Hematopoietic multipotent progenitor cell (in vitro differentiated cells): ENCODE measurements at places on chromosomes 13 and 19. TPM values are rescaled to one million over a fixed set of nuclear protein-coding genes. Genes with fewer than 3 reads are reported as not detected.

Gene CXCL17
- not detected for total RNA-seq

DNA sequence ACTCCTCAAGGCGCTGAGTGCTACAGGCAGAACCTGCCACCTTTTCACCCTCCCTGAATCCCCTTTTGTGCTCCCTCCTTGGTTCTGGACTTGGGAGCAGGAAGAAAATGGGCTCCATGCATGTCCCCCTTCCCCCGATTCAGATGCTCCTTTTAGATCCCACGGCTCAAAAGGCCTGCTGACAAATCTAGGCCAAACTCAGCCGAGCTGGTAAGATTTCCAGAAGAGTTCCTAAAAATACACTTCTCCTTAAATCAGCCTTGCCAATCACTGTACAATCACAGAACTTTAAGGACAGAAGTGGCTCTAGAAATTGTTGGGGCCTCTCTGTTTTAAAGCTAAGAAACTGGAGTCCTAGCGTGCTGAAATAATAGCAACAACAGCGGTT, 37.3 kb downstream of the MBNL2 start:
- no peak for DNase-seq

- DNase-seq: no peak
Observed at GRCh38 chr13:59487883-59488282, 675.8 kb downstream of the DIAPH3 start.

DNA sequence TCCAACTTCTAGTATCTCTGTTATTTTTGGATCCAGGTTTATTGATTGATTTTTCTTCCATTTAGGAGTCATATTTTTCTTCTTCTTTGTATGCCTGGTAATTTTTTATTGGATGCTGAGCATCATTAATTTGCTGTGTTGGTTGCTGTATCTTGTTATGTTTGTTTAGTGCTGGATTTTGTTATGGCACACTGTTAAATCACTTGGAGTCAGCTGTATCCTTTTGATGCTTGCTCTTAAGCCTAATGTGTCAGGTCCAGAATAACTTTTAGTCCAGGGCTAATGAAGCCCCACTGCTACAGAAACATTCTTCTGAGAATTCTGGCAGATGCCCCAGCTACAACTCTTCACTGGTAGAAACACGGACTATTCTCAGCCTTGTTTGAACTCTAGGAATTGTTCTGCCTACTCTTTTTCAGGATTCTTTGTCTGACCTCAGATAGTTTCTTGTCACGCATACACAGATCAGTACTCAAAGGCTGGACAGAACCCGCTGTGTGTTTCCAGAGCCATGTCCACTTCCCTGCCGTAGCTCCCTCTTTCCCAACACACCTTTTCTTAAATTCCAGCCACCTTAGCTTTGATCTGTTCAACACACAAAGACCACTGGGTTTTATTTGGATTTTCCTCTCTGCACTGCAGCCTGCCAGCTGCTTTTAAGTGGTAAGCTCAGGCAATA, 137.1 kb upstream of the WASF3 start:
- no peak for DNase-seq

GRCh38 chr19:13400296-13400695, 106.0 kb downstream of the CACNA1A start:
- DNase-seq: no peak
